ENCODE measurements at places on chromosomes 5 and 9.

- DNase-seq, result no peak
Measured at GRCh38 chr5:179346401-179346800, 1.1 kb upstream of the ADAMTS2 start.

GRCh38 chr9:86034863-86035734 is 64.3 kb downstream of the GOLM1 start:
- DNase-seq, result no peak

GRCh38 chr5:6446042-6446441 is 2.6 kb upstream of the UBE2QL1 start:
- DNase-seq, result no peak

GRCh38 chr5:111707630-111708164 is 49.3 kb downstream of the NREP start:
- DNase-seq, result no peak

DNA sequence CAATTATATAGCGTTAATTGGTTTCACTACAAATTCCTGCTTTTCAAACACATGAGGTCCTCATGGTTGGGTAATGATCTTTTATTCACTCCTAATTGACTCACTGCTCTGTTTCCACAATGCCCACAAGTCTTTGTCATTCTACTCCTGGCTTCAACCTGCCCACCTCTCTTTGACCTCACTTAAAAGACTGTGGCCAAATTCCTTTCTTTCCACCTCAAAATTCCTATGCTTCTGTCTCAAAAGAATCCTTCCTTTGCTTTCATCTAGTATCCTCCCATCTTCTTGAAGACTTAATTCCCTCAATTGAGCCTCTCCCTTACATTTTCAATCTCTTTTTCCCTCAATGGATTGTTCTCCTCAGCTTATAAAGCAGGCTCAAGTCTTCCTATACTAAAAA is 4.9 kb downstream of the APBA1 start:
- no peak for DNase-seq

DNA sequence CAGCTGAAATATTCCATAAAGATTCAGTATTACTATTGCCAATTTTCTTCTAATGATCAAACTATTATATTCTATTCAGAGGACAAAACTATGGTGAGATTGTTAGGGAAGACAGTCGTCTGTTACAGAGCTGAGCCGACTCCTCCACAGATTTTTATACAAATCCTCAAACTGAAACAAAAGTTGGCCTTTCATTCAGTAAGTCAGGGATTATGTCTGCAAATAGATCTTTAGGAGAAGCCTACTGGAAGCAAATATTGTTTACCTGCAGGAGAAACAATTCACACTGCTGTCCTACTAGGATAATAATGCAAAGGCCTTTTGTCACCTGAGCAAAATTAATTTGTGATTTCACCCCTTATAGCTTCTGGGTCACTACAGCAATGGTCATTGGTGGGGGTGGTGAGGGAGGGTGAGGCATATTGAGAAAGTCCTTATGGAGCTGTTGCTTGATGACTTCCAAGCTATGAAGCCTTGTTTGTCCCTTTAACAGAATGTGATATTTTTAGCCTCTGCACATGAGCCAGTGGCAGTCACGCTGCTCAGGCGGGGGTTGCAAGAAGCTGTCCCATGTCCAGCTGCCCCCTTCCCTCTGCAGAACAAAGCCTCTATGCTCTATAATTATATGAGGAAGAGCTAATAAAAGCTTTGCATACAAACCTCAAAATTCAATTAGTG is 200.5 kb upstream of the KLF9 start:
- no peak for DNase-seq

DNA sequence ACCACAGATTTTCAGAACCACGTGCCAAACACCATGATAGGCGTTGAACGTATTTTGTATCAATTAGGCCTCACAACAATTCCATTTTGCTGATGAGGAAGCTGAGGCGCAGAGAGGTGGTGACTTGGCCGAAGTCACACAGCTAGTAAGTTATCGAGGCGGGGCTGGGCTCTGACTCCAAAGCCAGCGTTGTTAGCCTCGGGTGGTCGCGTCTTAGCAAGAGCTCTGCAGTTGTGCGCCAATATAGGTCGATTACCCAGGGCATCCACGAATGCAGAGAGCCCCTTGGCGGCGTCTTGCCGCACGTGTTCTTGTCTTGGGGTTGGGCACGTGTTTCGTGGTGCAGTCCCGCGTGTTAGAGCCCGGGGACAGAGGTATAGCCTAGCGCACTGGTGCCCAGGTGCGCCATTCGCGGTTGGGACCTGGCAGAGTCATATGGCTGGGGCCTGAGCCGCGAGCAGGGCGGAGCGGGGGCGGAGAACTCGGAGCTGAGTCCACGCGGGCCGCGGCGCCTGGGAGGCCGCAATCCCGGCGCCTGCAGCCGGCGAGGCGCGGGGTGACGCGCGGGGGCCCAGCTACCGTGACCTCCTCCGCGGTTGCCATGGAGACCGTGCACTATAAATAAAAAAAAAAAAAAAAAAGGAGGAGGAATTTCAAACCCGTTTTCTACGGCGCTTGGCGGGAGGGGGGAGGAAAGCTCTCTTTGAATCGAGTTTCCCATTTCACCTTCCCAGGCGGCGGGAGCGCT is 62.3 kb downstream of the CXXC5 start:
- DNase-seq, result peak; percentile 17

GRCh38 chr5:88940713-88941112 is 57.7 kb upstream of the MEF2C start:
- no peak for DNase-seq

DNA sequence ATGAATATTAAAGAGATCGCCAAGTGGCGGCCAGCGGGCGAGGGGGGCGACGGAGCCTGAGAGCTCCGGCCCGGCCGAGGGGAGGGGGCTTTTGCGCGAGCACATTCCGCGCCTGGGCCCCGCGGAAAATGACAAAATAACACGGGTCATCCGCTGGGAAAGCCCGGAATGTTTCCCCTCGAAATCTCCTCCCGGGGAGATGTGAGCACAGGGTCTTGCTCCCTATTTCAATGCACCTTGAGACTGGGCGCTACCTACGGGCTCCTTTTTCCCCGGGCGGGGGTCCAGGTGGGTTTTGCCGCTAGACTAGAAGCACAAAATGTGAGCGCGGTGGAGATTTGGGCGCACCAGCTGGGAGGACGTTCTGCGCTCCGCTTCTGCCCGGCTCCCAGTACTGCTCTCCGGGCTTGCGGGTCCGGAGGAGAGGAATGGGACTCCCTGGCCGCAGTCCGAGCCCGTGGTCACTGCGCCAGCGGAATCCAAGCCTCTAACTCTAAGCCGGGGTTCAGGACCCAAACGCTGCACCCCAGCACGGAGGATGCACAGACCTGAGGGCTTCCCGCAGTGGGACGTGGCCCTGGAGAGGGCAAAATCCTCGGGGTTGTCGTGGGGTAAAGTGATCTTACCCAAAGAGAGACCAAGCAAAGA is 2.8 kb upstream of the PRDM12 start:
- DNase-seq, result no peak

GRCh38 chr9:128192601-128193371 is 1.4 kb upstream of the CIZ1 start:
- peak; percentile 58 for DNase-seq

GRCh38 chr5:72883850-72884249 is 67.4 kb downstream of the TNPO1 start:
- no peak for DNase-seq

DNA sequence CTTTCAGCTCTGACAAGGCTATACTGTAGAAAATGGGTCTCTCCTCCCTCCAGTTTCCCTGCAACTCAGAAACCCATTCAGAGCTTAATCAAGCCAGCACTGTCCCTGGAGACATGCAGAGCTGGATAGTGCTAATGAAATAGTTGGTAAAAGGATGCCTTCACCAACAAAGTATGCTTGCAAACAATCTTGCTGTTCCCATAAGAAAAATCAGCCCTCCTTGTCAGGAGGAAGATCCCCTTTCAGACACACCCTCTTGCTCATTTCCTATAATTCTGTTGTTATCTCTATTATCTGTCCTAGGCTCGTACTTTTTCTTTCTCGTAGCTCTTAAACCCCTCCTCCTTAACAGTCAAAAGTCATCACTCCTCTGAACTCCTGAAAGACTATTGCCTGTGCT is 9.9 kb upstream of the OSMR start:
- no peak for DNase-seq

DNA sequence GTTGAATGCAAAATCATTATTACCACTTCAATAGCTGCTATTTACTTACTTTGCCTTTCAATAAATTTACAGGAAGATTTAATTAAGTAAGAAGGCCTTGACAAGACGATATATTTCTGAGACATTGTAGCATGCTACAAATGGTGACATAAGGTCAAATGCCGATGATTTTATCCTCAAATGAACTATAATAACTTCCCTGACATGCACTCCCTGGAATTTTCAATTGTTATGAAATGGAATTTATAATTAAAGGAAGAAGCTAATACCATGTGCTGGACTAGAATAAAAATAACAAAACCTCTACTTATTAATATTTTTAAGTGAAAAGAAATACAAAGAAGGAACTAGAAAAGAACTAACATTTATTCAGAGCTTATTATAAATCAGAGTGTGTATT is 30.2 kb upstream of the ITGA1 start:
- no peak for DNase-seq

GRCh38 chr5:59727186-59727585 is 166.3 kb downstream of the PDE4D start:
- DNase-seq, result no peak

DNA sequence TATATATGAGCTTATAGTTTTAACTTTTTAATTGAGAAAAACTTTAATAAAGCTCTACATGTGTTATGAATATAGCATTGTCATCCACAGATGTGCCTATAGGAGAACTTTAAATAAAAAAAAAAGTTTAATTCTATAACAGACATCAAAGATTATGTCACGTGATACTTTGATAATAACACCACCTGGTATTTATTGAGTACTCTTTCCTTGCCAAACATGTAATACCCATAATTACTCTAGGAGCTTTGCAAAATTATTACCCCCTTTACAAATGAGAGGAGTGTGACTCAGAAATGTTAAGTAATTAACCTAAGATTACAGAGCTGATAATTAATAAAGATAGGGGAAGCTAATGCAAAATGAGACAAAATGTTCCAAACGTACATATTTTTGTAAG is 43.0 kb downstream of the ITGA2 start:
- no peak for DNase-seq

DNA sequence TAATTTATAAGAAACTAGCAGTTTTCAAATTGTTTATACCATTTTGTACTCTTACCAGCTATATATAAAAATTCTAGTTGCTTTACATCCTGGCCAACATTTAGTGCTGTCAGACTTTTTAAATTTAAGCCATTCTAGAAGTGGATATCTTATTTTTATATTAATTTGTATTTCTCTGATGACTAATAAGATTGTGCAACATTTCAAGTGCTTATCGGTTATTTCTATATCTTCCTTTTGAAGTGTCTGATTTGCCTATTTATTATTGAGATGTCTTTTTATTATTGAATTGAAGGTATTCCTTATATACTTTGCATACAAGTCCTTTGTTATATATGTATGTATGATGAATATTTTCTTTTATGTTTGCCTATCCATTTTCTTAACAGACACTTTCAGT is 324.0 kb downstream of the ELAVL2 start:
- DNase-seq, result no peak

DNA sequence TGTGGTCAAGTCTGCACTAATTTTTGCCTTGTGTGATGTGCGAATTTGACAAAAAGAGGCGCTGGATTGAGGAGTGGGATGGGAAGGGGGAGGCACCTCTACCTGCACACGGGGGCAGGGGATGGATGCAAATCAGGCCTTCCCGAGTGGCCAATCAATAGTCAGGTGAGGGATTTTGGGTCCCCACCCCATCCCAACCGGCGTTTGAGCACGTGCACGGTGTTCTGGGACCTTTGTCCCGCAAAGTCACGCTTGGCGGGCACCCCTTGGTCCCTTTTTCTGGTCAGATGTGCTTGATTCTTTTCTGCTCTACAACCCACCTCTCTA is 685 bp upstream of the ADAMTS19 start:
- DNase-seq, result no peak

GRCh38 chr5:171149333-171149732 is 159.7 kb upstream of the TLX3 start:
- DNase-seq, result no peak

GRCh38 chr9:124659099-124659659 is 111.9 kb downstream of the NR6A1 start:
- DNase-seq, result peak; percentile 4

- no peak for DNase-seq
Measured at GRCh38 chr5:13932561-13932960, 11.9 kb downstream of the DNAH5 start.

DNA sequence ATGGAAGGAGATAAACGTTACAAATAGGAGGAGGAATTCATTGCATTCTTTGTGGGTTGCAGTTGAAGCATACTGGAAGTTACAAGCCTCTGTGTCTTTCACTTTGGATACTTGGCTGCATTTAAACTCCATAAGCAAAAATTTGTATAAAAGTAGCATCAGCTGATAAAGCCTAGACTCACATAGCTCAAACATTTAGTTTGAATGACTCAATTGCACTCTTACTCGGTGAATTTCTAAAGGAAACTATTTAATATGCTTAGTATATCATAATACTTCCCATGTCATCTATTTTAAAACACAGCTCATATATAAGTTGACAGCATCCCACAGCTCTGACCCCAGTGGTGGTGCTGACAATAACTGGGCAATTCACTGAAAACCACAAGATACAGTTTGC is 596.6 kb upstream of the ZNF608 start:
- no peak for DNase-seq

- no peak for DNase-seq
Measured at GRCh38 chr5:1324301-1324700, 20.6 kb downstream of the CLPTM1L start.

DNA sequence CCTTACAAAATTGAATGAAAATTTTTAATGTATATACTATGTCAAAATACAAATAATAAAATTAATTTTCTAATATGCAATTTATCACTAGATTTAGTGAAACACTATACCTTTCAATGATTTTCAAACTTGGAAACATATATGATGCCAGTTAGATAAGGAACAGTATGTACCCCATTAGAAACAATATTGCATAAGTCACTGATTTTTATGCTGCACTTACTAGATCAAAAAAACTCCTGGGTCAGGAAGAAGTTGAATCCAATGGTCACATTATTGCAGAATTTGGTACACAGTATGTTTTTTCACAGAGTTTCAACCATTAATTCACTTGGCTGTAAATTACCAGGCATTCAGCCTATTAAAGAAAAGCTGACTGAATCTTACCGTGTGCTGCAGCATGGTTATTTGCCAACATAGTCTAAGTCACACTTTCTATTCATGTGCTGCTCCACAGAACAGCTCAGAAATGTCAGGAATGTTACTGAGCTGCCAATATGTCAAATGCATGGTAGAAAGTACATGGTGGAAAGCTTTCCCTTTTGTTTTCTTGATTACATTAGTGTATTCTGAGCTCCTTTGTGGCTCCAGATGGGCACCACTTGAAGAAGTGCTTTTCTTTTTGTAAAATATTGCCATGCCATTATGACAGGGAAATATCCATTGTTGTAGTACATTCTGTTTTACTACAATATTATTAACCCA is 9.9 kb upstream of the PRR16 start:
- no peak for DNase-seq
